Fibroblast of skin of left biceps (primary cell): ENCODE measurements at places on chromosomes 4 and X.

- DNase-seq = no peak
These were observed 333.9 kb upstream of the DDX53 start for GRCh38 chrX:22665818-22666217.

GRCh38 chr4:18512718-18513117 is 491.2 kb upstream of the LCORL start:
- DNase-seq = no peak

DNA sequence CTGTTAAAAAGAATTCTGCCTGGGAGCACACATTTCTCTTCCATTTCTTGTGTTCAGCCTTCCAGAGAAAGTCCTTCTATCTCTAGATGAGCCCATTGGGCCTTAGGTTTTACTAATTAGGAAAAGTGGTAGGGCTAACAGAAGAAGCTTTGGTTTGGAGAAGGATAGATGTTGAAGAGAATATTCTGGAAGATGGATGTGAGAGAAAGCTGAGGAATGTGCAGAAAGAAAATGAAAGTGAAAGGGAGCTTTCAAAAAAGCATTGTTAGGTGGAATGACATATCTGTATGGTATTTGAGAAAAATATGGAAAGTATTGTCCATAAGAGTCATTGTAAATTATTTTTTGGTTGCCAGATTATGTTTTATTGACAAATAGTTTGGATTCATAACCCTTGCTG is 474.8 kb upstream of the SLIT2 start:
- DNase-seq = no peak

DNA sequence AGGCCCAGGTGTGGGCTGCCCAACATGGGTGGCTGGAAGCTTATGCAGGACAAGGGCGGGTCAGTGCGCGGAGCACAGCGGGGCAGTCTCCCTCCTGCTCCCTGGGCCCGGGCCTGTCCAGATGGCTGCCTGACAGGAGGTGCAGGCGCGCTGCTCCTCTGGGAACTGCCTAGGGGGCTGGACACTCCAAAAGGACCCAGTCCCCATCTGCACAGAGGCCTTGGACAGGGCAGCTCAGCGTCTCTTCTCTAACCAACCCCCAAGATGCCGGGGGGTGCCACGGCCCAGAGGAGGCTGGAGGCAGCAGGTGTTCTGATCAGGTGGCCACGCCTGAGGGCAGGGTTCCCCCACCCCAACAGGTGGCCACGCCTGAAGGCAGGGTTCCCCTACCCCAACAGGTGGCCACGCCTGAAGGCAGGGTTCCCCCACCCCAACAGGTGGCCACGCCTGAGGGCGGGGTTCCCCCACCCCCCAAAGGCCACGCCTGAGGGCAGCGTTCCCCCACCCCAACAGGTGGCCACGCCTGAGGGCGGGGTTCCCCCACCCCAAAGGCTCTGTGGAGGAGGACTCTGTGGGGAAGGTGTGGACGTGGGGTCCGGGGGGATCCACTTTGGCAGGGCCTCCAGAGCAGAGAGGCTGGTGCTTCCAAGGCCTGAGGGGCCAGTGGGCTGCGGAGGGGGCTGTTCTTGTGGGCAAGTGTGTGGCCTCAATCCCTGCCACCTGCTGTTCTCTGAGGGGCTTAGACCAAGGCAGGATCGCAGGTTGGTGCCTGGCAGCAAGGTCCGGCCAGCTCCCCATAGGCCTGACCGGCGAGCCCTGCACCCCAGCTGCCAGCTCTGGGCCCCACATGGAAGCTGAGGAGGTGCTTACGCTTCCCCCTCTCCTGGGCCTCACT is 36.1 kb downstream of the CPLX1 start:
- DNase-seq = no peak

DNA sequence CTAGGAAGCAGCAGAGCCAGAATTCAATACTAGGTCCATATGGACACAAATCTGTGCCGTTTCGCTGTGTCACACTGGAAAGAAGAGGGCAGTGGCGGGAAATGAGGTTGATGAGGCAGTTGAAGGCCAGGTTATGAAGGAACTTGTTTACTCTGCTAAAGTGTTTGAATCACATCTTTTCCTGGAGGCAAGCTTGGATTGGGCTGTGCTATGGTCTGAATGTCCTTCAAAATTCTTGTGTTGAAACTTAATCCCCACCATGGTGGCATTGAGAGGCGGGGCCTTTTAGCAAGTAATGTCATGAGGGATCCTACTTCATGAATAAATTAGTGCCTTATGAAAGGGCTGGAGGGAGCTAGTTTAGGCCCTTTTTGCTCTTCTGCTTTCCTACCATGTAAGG is 2.1 kb upstream of the ERCC6L start:
- no peak for DNase-seq

DNA sequence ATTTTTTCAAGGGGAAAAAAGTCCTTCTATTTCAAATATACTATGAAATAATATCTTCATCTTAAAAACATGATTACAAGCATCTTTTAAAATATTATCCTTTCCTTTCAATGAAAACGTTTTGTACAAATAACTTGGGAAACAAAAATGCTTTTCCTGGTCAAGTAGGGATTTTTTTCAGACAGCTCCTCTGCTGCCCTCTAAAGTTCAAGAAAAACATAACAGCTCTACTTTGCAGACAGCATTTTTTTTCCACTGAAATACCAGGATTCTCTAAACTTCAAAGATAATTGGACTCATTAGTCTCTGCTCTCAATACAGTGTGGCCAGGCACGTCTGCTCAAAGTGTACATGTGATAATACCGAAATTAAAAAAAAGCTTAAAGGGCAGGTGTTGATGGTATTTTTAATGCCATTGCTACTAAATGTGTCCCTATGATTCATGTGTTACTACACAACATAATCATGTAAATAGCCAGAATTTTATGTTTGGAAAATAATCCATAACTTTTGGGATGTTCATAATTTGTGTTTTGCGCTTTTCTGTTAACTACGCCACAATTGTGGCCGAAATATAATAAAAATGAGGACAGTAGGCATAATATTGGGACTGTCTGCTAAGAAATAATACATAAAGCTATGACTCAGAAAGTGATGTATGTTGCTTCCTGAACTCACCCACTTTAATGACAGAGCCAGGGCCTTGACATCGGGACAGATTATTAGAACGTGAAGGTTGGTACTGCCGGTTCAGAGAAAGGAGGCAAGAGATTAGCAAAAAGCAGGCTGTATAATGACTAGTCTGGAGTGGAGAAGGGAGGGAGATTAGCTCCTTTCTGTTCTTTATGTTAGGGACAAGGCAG is 478.9 kb downstream of the KCNIP4 start:
- no peak for DNase-seq

DNA sequence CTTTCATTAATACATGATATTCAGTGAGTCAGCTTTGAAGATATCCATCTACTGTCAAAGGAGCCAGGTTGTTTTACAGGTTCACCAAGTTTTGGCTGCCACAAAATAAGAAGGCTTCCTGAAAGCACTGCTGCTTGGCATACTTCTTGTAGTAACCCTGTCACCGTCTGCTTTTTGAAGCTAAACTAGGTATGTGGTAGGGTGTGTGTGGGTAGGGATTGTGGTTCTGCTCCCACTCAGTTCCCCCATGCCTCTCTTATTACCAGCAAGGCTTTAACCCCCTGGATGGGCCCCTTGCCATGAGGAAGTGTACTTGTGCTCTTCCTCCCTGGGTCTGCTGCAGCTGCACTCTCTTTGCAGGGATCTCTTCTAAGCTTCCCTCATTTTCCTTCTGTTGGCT is 191.2 kb downstream of the BANK1 start:
- no peak for DNase-seq

GRCh38 chrX:71298119-71298518 is 3.4 kb upstream of the ITGB1BP2 start:
- DNase-seq = no peak

- no peak for DNase-seq
These were observed 30.0 kb upstream of the HUWE1 start for GRCh38 chrX:53716328-53717088.

DNA sequence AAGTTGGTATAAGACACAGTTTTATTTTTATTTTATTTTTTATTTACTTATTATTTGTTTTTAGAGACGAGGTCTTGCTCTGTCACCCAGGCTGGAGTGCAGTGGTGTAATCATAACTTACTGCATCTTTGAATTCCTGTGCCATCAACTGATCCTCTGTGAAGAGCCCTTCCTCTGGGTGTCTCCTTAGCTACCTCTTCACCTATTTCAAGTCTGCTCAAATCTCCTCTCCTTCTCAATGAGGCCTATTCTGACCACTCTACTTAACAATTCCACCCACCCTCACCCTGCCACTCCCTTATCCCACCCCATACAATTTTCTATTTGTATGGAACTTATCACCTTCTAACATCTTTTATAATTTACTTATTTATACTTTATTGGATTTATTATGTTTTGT is 183.4 kb downstream of the PPP3CA start:
- no peak for DNase-seq

GRCh38 chr4:150265806-150266205 is 187.6 kb downstream of the DCLK2 start:
- no peak for DNase-seq

GRCh38 chrX:1264556-1264955 is 4.1 kb upstream of the CSF2RA start:
- no peak for DNase-seq

DNA sequence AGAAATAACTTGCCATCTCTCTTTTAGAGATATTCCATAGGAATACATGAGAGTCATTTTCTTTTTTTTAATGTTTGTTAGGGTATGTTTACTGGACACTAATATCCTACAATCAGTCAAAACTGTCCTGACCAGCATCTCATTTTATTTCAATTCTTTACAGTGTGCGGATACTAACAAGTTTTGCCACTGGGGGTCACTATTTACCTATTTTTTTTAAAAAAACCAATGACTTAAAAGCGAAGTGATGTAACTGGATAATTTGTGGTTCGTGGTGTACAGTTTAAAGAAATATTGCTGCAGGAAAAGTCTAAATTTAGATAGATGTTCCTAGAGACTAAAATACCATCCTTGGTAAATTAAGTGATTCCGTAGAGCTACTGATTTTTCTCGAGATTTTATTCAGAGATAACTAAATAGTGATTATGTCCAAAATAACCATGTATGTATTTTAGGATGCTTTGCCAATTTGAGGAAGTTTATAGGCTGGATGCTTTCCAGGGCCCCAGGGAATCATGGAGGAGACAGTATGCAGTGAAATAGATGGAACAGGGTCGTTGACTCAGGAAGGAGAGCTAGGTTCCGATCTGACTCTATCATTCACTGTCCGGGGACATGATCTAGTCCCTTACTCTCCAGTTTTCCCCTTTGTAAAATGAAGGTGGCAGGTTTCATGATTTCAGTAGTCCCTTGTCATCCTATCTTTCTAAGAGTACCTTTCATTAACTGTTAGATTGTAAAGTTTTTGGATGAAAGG is 34.0 kb upstream of the GNPDA2 start:
- DNase-seq = no peak

DNA sequence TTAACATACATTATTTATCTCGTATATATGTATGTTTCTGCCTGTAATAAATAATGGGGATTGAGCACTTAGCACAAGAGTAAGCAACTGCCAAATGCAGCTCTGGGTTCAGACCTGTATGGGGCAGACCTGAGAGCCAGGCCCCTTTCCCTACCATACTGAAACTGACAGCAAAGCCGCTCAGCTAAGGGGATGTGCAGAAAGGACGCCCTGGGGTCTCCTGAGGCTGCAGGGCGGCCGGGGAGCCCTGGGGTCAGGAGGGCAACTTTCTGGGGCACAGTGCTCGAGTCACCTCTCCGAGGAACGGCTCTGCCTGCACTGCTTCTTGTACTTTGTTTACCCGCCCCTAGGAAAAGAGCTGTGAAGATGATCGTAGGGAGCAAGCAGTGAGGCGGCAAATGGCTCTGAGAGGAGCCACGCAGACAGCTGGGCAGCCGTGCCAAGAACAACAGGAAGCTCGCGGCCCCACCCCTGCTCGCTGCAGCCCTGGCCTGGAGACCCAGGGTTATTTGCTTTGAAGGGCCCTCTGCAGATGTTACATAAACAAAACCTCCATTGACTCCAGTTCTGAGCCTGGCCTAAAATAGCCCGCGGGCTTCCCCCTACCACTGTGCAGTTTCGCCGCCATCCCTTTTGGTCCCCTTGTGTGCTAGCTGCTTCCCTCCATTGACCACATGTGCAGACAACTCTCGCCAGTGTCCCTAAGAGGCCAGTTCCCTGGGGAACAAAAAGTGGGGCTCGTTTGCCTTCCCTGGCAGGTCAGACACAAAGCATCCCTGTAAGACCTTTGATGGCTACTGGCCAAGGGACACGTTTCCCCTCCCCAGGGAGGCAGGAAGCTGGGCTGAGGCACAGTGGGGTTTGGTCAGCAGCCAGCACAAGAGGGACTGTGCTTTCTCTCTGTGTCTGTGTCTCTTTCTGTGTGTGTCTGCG is 111.3 kb upstream of the LNX1 start:
- no peak for DNase-seq

DNA sequence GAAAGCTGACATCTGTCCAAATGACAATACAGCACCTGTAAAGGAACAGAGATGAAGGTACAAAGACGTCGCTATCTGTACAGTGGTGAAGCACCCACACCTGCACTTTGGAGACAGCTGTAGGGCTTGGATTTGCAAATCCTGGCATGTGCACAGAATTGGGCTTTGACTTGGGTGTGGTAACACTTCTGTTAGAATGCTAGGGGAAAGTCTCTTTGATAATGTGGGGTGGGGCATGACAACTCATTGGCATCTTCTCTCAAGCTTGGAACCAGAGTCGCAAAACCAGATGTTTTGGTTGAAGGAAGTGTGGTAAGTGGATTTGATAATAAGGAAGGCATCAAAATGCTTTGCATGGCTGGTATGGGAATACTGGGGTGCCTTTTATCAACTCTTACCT is 55.5 kb downstream of the VCX3B start:
- no peak for DNase-seq

DNA sequence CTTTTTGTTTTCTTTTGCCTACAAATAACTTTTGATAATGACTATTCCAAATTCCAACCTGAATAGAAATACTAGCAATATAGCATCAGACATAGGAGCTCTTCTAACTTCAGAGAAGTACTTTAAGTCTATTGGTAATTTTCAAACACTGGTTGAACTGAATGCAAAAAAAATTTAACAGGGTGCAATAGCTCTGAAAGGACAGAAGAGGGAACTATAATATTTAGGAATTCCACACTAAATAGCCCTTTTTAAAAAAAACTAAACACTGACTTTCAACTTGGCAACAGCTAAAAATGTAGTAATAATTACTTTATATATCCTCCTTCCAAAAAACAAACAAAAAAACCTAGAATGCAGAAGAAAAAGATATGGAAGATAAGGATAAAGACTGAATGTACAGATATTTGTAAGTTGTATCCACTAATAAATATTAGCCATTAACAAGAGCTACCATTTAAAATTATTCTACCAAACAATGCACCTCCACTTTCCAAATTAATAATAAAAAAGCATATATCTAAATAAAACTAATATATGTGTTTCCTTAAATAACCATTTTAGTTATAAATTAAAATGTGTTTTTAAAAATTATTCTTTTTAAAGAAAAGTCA is 81.4 kb downstream of the FBXW7 start:
- no peak for DNase-seq

GRCh38 chr4:15656038-15656470 is 897 bp upstream of the FBXL5 start:
- no peak for DNase-seq

- DNase-seq = no peak
These were observed 11.7 kb upstream of the PTPN13 start for GRCh38 chr4:86582410-86582809.

GRCh38 chr4:15400981-15401671 is 26.7 kb upstream of the C1QTNF7 start:
- peak; percentile 76 for DNase-seq

- no peak for DNase-seq
These were observed 174.8 kb upstream of the KLF3 start for GRCh38 chr4:38489011-38489861.
